SW 1271 (cell line): ENCODE measurements at places on chromosomes 4 and X.

DNA sequence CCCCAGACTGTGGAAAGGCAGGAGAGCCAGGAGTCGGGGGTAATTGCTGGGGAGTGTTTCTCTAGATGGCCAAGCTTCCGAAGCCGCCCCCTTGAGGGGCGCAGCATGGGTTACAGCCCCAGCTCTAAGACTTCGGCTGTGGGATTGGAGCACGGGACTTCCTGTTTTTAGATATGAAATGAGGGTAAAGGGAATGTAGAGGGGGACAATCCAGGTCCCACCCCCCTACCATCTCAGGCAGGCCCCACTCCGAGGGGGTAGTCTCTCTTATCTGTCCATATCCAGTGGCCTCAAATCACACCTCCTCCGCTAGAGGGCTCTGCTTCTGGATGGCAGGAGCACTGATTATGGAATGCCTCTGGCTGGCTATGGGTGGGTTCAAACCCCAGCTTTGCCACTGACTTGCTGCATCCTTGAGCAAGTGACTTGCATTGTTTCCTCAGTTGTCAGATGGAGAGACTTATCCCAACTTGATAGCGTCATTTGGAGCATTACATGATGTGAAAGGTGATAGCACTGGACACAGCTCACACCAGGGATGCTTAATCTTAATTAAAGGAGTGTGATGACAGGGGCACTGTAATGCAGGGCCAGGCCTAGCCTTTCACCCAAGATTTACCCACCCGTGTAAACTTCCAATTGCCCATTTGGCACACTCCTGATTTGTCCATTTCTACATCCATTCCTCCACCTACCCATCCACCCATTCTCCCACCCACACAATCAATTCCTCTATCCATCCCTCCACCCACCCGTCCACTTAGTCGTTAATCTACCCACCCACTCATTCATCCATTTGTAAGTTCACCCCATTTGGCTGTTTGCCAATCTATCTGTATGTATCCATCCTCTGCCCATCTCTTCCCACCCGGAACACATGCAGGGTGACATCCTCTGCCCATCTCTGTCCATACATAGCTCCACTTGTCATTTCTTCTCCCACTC is 848 bp upstream of the KCND1 start:
- DNase-seq = no peak

GRCh38 chr4:25533256-25533655 is 122.4 kb upstream of the SLC34A2 start:
- no peak for DNase-seq

DNA sequence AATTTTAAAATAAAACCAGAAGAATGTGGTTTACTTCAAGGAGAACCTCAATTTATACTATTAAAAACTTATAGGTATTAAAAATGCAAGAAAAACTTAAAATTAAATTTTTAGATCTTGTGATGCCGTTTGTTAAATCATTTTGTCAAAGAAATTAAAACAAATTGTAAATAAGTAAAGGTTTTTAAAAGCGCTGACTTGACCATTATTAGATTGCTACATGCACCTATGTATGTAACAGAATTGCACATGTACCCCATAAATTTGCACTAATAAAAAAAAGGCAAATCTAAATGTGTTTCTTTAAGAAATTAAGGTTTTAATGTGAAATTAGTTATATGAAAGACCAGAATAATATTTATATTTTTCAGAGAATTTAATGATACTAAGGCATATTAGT is 156.1 kb downstream of the LARP7 start:
- no peak for DNase-seq

GRCh38 chrX:136933611-136934145 is 53.2 kb upstream of the RBMX start:
- DNase-seq = no peak

DNA sequence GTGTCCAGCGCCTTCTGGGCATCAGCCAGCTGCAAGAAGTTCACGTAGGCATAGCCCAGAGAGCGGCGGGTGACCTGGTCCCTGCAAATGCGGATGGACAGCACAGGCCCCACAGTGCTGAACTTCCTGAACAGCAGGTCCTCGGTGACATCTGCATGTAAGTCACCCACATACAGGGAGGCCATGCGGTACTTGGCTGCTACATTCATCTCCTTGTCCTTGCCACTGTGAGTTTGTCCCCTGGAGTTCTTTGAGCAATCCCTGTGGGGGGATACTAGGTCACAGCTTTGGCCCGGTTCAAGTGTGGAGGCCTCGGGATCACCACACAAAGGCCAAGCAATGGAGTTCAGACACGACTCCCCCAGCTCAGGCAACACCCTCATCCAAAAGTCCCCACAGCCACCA is 776 bp downstream of the PABPC4L start:
- DNase-seq = no peak

GRCh38 chr4:112910109-112910736 is 139.2 kb upstream of the ANK2 start:
- DNase-seq = no peak

DNA sequence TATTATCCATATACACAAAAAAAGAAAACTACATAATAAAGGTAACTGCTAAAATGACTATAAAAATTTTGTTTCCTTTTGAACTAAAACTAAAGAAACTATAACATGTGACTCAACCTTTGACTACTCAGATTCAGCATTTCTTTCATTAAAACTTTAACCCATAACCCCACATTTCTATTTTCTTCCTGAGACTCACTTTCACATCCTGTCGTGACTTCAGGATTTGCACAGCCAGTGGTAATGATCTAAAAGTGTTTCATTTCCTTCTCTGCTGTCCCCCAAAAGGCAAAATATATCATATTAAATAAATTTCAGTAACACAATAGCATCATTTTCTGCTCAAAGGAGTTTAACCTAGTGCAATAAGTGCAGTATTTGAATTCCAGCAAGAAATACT is 1022.4 kb upstream of the DIAPH2 start:
- no peak for DNase-seq

- no peak for DNase-seq
These were observed 4.2 kb upstream of the AFP start for GRCh38 chr4:73431813-73432168.

GRCh38 chrX:118116713-118117550 is at the start of gene KLHL13:
Gene KLHL13, minus strand, starts transcription at chrX:118116810. Its CDS starts 88,337 bp downstream, at chrX:118028473.
- DNase-seq = no peak

- no peak for DNase-seq
These were observed 21.0 kb downstream of the COL4A6 start for GRCh38 chrX:108417257-108417656.

- no peak for DNase-seq
These were observed 17.8 kb downstream of the ANXA3 start for GRCh38 chr4:78569306-78569821.

- no peak for DNase-seq
These were observed 2.0 kb downstream of the CHST7 start for GRCh38 chrX:46575586-46575985.

DNA sequence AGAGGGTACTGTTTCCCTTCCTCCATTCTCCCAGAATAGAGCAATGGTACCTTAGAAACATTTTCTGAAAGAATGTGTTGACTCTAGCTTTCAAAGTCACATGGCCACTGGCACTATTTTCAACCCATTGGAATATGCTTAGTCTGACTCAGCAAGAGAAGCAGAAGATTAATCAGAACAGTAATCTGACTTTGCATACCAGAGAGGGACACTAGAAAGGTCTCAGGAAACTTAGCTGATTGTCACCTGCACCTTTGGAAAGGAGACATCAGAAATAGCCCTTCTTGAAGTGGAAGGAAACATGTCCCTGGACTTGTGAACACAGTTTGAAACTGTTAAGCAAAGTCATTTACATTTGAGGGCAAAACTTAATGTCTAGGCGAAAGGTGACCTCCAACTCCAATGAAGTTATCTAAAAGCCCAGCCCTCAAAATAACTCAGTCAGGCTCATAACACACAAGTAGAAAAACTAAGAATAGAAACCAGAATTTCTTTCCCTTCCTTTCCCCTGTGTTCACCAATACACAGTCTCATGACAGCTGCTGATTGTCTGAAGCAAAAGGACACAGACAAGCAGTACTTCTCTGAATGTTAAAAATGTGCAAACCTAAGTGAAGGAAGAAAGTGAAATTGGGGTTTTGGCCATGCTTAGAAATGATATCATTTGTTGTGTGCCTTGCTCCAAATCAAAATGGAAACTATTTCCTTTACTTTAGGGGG is 270.8 kb downstream of the GRIA3 start:
- no peak for DNase-seq

- DNase-seq = no peak
These were observed 80.8 kb upstream of the ACSL1 start for GRCh38 chr4:184906480-184907097.

DNA sequence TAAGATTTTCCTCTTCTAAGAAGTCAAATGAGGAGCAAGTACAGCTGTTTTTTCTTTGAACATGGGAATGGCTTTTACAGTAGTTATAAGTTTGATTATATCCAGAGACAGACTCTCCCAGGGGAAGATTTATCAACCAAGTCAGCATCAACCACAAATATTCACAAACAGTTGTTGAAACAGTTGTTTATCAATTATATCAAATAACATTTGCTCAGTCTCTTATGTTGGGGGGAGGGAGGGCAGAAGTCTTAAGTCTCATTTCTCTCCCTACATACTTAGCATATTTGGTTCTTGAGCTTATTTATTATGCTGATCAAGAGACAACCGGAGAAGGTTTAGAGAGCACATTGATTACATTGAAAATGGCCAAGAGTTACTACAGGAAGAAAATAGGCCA is 110.1 kb downstream of the FBXO8 start:
- DNase-seq = no peak
